ENCODE measurements at places on chromosomes 2 and 18. TPM values are rescaled to one million over a fixed set of nuclear protein-coding genes. Genes with fewer than 3 reads are reported as not detected.
A peak's percentile ranks its signal among the peaks of the same experiment; 100 is the strongest.

GRCh38 chr2:161177969-161178368 lies 17.7 kb downstream of the TANK start:
- H3K4me1 ChIP-seq, result no peaks in the 10 kb centered on the region
- no peak for DNase-seq
- no peak overlapping the region for H3K27ac ChIP-seq
- no peak overlapping the region for H3K4me3 ChIP-seq

DNA sequence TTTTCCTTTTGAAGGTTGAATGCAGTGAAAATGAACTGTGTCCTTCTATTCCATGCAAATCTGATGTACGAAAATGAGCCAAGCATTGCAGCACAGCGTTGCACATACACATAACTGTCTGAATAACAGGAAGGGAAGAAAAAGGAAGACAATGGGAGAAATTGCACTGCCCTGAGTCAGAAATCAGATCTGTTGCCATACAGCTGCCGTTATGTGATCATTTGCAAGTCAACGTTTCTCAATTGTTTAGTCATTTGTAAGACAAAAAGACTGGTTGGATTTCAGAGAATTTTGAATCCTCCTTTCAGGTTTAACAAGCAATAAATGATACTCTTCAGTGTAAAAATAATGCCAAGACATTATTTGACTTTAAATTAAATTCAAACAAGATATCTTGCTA lies 284.1 kb downstream of the DSEL start:
- H3K36me3 ChIP-seq, result no peaks in the 10 kb centered on the region
- DNase-seq, result peak; percentile 87
- H3K27me3 ChIP-seq, result no peaks in the 10 kb centered on the region
- H3K4me3 ChIP-seq, result peak overlapping the region; percentile 5
- peaks cover 10% of the 10 kb centered on the region for H3K4me1 ChIP-seq

GRCh38 chr2:10393640-10393982 lies 54.5 kb downstream of the ODC1 start:
- peaks cover 8% of the 10 kb centered on the region for H3K4me1 ChIP-seq
- DNase-seq, result no peak
- H3K27ac ChIP-seq, result no peak overlapping the region
- H3K4me3 ChIP-seq, result no peak overlapping the region
- H3K27me3 ChIP-seq, result no peaks in the 10 kb centered on the region

DNA sequence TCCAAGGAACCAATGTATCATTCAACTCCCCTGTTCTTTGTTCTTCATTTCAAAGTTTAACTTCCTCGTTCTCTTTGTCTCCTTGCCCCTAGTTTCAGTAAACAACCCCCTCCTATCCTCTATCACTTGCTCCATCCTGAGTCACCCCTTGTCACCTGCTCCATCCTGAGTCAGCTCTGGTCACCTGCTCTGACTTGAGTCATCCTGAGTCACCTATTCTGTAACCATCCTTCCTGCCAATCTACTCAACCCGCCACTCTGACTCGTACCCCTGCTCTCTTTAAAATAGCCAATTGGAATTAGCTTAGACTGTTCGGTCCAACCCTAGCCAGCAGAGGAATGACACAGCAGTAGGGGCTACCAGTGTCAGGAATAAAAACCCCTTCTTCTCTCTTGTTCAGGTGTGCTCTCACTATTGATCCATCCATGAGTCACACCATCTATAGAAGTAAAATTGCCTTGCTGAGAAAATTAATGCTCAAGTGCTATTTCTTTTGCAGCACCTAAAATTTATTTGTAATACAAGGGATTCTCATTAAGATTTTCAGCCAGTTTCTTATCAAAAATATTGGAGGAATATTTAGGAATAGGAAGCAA lies 326.8 kb downstream of the AKAIN1 start:
- H3K4me3 ChIP-seq, result no peak overlapping the region
- H3K27ac ChIP-seq, result no peak overlapping the region
- DNase-seq, result no peak

DNA sequence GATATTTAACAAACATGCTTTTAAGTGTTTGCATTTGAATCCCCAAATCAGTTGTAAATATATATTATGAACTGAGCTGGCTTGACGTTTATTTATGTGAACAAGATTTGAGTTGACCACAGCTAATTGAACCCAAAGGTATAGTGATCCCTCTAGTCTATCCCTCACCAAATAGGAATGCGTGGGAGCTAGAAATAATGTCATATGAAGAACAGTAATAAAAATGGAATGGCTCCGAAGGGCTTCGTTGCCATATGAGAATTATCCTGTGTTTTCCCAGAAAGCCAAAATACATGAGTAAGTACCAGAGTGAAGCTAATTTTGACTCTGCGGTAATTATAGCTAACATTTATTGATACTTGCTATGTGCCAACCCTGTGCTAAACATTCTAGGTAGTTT lies 142.7 kb downstream of the ADCYAP1 start:
- H3K36me3 ChIP-seq, result no peaks in the 10 kb centered on the region
- H3K27me3 ChIP-seq, result peaks cover 18% of the 10 kb centered on the region
- no peaks in the 10 kb centered on the region for H3K4me1 ChIP-seq
- H3K27ac ChIP-seq, result no peak overlapping the region
- no peak for DNase-seq

The CD28 gene
- not detected for total RNA-seq

The LDLRAD4 gene
- 5.5 TPM for total RNA-seq

The REEP1 gene
- 4.8 TPM for total RNA-seq

The PAX8 gene
- 3.2 TPM for total RNA-seq

The HOXD12 gene
- 0.58 TPM for total RNA-seq

The SCN7A gene
- not detected for total RNA-seq
